ENCODE measurements at places on chromosomes 6 and 20.

DNA sequence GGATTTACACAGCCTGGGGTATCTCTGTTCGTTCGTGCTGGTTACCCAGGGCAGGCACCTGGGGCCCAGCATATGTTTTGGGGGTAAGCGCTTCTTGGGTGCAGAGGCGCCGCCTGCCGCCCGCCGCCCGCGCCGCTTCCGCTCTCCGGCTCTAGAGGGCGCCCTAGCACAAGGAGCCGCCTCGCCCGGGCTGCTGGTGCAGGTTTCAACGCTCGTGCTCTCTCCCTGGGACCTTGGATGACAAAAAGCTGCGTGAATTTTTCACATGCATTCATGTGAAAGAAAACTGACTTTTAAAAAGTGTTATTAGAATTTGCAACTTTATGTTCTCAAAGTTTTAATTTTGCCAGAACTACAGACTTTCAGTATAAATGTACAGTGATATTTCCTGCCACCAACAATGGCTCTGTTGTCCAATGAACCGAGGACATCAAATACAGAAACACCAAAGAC is 32.5 kb downstream of the PRR18 start:
- peak; percentile 65 for DNase-seq

GRCh38 chr6:80182308-80182707 is 75.8 kb downstream of the BCKDHB start:
- no peak for DNase-seq

GRCh38 chr6:41408576-41408975 is 73.2 kb downstream of the NCR2 start:
- DNase-seq = no peak

DNA sequence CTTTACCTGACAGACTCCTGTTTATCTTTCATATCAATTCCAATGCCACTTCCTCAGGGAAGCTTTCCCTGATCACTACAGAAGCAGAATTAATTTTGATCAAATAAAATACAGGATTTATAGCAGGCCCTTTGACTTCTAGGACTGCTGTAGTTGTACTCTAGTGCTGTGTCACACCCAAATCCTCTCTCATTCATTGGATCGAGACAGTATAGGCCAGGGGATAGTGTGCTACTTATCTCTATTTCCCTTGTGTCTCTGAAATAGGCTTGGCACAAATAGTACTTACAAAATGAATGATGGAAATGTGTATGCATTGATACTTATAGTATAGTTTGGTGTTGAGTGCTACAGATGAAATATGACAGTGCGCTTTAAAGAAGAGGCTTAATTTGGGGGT is 19.8 kb downstream of the RALY start:
- no peak for DNase-seq

GRCh38 chr6:20444786-20445271 is 43.1 kb downstream of the E2F3 start:
- DNase-seq = no peak

GRCh38 chr6:139637766-139638165 is 263.3 kb upstream of the CITED2 start:
- DNase-seq = no peak

Measured in stimulated activated CD4-positive, alpha-beta T cell treated with anti-CD3 and anti-CD28 coated beads, TNF-alpha, amount 100 ng/mL, for 24 hours (primary cell).